Urinary bladder (tissue), 4 donors: ENCODE measurements at places on chromosomes 5 and 9. TPM values are rescaled to one million over a fixed set of nuclear protein-coding genes. Genes with fewer than 3 reads are reported as not detected.

GBGT1 gene
- total RNA-seq = 5.8 TPM

MPDZ gene
- 96.8 TPM for total RNA-seq

SHISAL2B gene
- total RNA-seq = not detected

SLC23A1 gene
- not detected for total RNA-seq

SHROOM1 gene
- 7.2 TPM for total RNA-seq

IFNA13 gene
- not detected for total RNA-seq

TNFSF15 gene
- 8.8 TPM for total RNA-seq

ECSCR gene
- 23.8 TPM for total RNA-seq

MYOZ3 gene
- total RNA-seq = 3.2 TPM

PCDHGA11 gene
- total RNA-seq = 12.5 TPM

PRDM9 gene
- total RNA-seq = not detected

PCDHGA4 gene
- total RNA-seq = 5.8 TPM

DIAPH1 gene
- total RNA-seq = 18.1 TPM

CTSL gene
- total RNA-seq = 85.7 TPM

PITX1 gene
- total RNA-seq = 50.1 TPM

NOL6 gene
- total RNA-seq = 17.3 TPM
